CMK (cell line): ENCODE measurements at places on chromosomes 5 and 9.

GRCh38 chr5:123868267-123868666 lies 356.3 kb downstream of the CSNK1G3 start:
- no peak for DNase-seq

- DNase-seq = no peak
Observed at GRCh38 chr9:127753622-127754021, 18.5 kb upstream of the TOR2A start.

GRCh38 chr9:6382681-6383080 lies 30.3 kb upstream of the UHRF2 start:
- no peak for DNase-seq

- DNase-seq = no peak
Observed at GRCh38 chr5:22250528-22250927, 602.6 kb downstream of the CDH12 start.

GRCh38 chr9:136311051-136312008 lies 7.4 kb upstream of the CCDC187 start:
- DNase-seq = no peak

GRCh38 chr9:137297966-137298365 lies 4.1 kb downstream of the NRARP start:
- no peak for DNase-seq

GRCh38 chr5:16935231-16936149 lies 598 bp downstream of the MYO10 start:
- DNase-seq = no peak

DNA sequence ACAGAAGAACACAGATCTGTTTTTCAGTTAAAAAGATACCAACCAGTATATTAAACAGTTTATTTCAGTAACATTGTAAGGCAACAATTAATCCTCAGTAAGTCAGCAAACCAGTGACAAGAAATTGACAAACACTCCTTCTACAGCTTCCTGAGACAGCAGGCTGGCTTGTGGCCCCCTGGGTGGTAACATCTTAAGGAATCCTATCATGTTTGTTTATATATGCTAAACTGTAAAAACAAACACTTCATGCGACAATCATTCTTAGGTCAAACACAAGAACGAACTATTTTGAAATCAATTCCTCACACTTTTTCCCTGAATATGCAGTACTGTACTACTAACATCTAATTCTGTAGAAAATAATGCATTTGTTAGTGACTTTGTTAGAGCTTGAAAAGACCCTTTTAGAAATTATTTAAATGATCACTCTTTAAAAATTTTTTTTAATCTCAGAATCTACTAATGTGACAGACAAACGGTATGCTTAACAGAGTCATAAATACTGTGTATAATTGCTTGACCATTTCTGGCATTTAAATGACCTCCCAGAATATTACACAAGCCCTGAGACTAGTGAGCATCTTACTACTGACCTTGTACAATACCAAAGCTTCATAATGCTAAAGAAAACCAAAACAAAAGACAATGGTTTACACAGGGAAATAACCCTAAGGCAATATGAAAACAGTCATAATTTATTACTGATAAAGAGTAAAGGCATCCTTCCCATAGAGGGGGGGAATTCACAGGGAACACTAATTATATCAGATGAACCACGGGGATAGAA lies 48.2 kb downstream of the ERMP1 start:
- DNase-seq = no peak

DNA sequence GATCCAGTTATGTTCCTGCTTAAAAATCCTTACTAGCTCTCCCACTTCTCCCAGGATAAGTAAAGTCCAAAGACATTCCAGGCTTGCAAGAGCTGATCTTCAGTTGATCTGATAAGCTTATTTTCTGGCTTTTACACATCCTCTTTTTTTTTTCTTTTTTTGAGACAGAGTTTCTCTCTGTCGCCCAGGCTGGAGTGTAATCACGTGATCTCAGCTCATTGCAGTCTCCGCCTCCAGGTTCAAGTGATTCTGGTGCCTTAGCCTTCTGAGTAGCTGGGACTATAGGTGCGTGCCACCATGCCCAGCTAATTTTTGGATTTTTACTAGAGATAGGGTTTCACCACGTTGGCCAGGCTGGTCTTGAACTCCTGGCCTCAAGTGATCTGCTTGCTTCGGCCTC lies 37.3 kb upstream of the PTPN3 start:
- DNase-seq = no peak
